ENCODE measurements at places on chromosomes 13 and 19.

DNA sequence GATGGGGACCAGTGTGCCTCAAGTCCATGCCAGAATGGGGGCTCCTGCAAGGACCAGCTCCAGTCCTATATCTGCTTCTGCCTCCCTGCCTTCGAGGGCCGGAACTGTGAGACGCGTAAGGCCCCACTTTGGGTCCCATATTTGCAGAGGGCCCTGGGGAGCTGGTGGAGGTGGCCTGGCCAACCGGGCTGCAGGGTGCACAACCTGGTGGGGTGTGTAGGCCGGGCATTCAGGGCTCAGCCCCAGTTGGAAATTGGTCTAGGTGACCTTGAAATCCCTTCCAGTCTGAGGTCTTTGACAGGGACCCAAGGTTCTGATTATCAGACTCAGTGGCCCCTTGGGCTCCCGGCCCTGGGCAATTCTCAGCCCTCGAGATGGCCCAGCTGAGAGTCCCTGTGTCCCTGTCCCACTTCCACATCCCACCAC is 8.3 kb downstream of the F7 start:
- no peak for DNase-seq

- DNase-seq = peak; percentile 65
These were observed 10.4 kb upstream of the RASA3 start for GRCh38 chr13:114142640-114143490.

DNA sequence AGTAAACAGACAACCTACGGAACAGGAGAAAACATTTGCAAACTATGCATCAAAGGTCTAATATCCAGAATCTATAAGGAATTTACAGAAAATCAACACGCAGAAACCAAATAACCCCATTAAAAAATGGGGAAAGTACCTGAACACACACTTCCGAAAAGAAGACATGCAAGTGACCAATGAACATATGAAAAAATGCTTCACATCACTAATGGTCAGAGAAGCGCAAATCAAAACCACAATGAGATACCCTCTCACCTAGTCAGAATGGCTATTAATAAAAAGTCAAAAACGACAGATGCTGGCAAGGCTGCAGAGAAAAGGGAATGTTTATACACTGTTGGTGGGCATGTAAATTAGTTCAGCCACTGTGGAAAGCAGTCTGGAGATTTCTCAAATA is 29.5 kb downstream of the SLC25A15 start:
- no peak for DNase-seq

DNA sequence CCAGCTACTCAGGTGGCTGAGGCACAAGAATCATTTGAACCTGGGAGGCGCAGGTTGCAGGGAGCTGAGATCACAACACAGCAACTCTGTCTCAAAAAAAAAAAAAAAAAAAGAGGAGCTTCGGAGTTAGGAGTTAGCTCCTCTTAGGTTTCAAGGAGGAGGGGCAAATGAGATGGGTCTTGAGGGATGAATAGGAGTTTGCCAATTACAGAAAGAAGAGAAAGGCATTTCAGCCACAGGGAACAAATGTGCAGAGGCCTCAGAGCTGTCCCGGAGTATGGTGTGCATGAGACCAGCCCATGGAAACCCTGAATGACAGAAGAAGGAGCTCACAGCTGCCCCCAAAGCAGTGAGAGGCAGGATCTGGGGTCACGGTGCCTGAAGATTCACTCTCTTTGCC is 24.6 kb downstream of the TLE2 start:
- no peak for DNase-seq

- no peak for DNase-seq
These were observed 144.4 kb downstream of the ZNF675 start for GRCh38 chr19:23542562-23542961.

DNA sequence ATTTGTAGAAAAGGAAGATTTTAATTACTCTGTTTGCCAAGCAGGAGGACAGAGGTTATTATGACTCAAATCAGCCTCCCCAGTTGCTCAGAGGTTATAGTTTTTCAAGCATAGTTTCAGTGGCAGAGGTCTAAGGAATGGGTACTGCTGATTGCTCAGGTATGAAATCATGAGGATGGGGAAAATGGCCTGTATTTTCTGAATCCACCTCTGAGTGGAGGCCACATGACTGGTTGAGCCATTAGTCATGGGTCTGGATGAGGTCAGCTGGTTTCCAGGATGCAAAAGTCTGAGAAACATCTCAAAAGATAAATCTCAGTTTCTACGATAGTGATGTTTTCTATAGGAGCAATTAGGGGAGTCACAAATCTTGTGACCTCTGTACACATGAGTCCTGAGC is 62.8 kb upstream of the CEACAM8 start:
- DNase-seq = no peak

DNA sequence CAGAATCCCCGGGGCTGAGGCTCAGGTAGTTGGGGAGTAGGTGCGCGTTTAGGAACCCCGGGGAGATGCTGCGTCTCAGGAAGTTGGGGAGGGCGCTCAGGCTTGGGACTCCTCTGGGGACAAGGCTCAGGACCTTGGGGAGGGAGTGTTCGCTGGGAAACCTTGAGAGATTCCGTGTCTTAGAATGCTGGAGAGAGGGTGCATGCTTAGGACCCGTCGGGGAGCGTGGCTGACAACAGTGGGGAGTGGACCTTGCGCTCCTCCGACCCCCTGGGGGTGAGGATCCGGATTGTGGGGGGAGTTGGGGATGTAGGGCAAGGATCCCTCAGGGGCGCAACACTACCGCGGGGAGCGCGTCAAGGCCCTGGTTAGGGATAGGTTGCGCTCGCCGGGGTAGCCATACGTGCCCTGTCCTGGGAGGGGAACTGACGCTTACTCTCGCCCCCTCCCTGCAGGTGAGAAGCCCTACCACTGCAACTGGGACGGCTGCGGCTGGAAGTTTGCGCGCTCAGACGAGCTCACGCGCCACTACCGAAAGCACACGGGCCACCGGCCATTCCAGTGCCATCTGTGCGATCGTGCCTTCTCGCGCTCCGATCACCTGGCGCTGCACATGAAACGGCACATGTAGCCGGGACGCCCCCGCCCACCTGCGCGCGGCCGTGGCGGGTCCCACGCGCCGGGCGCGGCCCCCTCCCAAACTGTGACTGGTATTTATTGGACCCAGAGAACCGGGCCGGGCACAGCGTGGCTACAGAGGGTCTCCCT is 2.0 kb downstream of the KLF2 start:
- DNase-seq = peak; percentile 42

DNA sequence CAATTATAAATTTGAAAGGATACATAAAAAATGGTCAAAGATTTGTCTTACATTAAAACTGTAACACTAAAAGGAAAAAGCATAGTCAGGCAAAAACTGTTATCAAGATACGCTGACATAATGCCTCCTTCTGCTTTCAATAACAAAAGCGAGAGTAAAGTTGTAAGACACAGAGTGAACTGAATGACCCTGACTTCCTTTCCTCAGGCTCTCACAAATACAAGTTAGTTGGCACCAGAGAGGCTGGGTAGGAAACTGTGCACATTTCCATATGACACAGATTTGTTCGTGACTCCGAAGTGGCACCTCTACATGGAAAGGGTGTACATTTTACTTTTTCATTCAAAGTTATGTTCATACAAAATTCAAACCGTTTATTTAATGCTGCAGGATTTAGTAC is 15.4 kb downstream of the FGF14 start:
- DNase-seq = no peak

DNA sequence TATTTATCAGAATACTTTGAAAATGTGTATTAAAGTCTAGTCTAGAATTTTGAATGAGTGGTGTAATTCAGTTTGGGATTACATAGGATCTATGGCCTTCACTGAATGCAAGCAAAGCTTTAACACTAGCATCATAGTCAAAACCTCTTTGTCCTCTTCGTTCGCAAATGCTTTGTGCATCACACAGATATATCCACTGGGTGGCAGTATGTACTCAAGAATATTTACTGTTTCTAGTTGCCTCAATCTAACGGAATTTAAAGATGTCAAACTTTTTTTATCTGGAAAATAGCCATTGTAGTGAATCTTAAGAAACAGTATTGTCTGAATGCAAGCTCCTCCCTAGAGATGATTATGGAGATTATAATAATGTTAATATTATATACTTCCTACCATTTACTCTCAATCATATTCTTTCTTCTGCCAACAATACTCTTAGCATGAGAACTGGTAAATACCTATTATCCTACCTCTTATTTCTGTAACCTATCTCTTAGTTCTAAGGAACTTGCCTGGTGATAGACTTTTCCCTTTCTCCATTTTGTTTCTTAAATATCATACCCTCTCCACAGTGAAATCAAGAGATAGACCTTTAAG is 25.8 kb downstream of the LACC1 start:
- no peak for DNase-seq

DNA sequence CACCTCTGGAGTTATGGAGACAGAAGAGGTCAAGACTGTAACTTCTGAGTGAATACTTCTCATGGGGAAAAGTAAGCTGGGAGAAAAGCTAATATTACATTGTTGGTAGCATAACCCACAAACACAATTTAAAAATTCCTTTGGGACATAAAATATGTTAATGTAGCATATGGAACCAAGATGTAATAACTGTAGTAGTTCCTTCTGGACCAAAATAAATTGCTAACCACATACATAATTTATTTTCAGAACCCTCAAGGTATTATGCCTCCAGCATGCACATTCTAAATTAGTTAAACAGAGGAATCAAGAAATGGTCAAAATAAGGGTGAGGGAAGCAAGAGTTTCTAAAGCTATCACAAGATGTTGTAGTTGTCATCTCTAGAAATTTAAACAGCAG is 4.8 kb upstream of the RNF17 start:
- no peak for DNase-seq

Measured in activated CD8-positive, alpha-beta memory T cell treated with anti-CD3 and anti-CD28 coated beads for 1 hour (primary cell).